ENCODE measurements at places on chromosomes 3 and 15. TPM values are rescaled to one million over a fixed set of nuclear protein-coding genes. Genes with fewer than 3 reads are reported as not detected.
A peak's percentile ranks its signal among the peaks of the same experiment; 100 is the strongest.

Gene SLC30A4
- total RNA-seq: not detected

- H3K36me3 ChIP-seq: no peaks in the 10 kb centered on the region
- peaks cover 51% of the 10 kb centered on the region for H3K4me1 ChIP-seq
- peak; percentile 67 for DNase-seq
- H3K4me3 ChIP-seq: peak overlapping the region; percentile 47
Measured at GRCh38 chr3:13016083-13016720, 57.0 kb downstream of the IQSEC1 start.

DNA sequence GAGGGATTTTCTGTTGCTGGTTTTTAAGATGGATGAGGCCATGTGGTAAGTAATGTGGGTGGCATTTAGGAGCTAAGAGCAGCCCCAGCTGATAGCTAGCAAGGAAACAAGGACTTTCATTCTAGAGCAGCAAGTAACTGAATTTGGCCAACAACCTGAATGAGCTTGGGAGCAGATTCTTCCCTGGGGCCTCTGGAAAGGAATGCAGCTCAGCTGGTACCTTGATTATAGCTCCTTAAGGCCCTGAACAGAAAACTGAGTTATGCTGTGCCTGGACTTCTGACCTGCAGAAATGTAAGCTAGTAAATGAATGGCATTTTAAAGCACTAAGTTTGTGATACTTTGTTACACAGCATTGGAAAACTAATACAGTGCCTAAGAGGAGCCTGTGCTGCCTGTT lies 565.5 kb downstream of the PDCD6IP start:
- no peak for DNase-seq
- H3K4me3 ChIP-seq: no peak overlapping the region
- H3K36me3 ChIP-seq: no peaks in the 10 kb centered on the region
- H3K27ac ChIP-seq: no peak overlapping the region

DNA sequence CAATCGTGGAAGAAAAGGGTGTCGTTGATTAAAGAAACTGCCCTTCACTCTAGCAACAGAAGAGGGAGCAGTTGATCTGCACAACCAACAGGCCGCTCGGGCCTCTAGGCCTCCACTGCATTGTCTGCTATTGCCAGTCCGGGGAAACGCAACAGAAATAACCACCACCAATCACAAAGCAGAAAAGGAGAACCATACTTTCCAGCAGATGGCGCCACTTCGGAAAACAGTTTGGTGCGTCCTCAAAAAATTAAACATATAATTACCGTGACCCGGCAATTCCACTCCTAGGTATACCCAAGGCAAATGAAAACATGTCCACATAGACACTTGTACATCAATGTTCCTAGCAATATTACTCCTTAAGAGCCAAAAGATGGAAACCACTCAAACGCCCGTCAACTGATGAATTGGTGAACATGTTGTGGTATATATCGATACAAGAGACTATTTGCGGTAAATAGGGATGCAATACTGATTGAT lies 154.1 kb downstream of the TJP1 start:
- peak; percentile 80 for DNase-seq
- H3K4me3 ChIP-seq: no peak overlapping the region
- H3K4me1 ChIP-seq: no peaks in the 10 kb centered on the region
- H3K27ac ChIP-seq: no peak overlapping the region
- no peaks in the 10 kb centered on the region for H3K36me3 ChIP-seq
- H3K27me3 ChIP-seq: no peaks in the 10 kb centered on the region

GRCh38 chr3:196931828-196932587 lies 10.3 kb downstream of the NCBP2 start:
- peaks cover 41% of the 10 kb centered on the region for H3K36me3 ChIP-seq
- DNase-seq: peak; percentile 89
- H3K27ac ChIP-seq: peak overlapping the region; percentile 91
- peaks cover 43% of the 10 kb centered on the region for H3K4me1 ChIP-seq
- H3K27me3 ChIP-seq: no peaks in the 10 kb centered on the region
- H3K4me3 ChIP-seq: peak overlapping the region; percentile 48

Gene LMAN1L
- 4.3 TPM for total RNA-seq

DNA sequence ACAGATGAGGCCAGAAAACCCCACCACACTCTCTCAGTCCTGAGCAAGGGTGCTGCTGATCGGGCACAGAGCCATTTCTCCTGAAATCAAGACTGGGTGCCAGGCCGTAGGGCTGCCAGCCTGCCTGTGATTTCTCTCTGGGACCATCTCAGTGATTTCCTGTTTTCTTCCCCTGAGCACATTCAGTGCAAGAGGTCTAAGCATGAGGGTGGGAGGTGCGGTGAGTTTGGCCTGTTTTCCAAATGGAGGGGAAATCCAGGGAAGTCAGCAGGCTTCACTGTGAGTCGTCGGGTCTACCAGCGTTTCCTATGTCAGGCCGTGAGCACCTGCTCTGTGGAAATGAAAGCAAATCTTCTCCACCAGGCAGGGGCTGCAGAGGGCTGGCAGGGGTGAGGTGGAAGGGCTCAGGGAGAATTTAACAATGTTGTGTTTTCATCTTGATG lies 82.3 kb downstream of the ST6GAL1 start:
- peaks cover 16% of the 10 kb centered on the region for H3K36me3 ChIP-seq
- H3K4me3 ChIP-seq: peak overlapping the region; percentile 9
- peak; percentile 74 for DNase-seq
- peaks cover 94% of the 10 kb centered on the region for H3K4me1 ChIP-seq
- H3K27ac ChIP-seq: peak overlapping the region; percentile 98

Gene CCPG1
- total RNA-seq: 68.3 TPM

DNA sequence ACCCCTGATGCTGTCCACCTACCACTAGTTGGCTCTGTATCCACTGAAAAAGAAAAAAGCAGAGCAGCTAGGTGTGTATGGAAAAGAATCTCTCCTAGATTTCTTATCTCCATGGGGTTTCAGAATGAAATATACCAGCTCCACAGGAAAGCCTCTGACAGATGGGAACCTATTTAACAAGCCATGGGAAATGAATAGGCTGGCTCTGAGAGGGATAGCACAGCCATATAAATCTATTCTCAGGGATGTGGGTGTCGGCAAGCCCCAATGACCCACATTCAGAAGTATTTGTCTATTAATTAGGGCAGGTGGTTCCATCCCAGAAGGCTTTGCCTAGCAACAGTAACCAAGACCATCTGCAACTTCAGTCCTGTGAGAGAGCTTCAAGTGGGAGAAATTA lies 694.1 kb downstream of the AGBL1 start:
- H3K4me3 ChIP-seq: no peak overlapping the region
- H3K27ac ChIP-seq: no peak overlapping the region
- H3K4me1 ChIP-seq: no peaks in the 10 kb centered on the region
- DNase-seq: no peak

Gene TIGIT
- 3.3 TPM for total RNA-seq
